ENCODE measurements at places on chromosomes 2 and 18. TPM values are rescaled to one million over a fixed set of nuclear protein-coding genes. Genes with fewer than 3 reads are reported as not detected.

GRCh38 chr2:3356799-3357198 is 20.8 kb downstream of the EIPR1 start:
- DNase-seq: no peak

- no peak for DNase-seq
Observed at GRCh38 chr2:211996857-211997256, 541.7 kb downstream of the ERBB4 start.

Gene B3GNT7
- not detected for total RNA-seq

Gene IL18RAP
- 6.0 TPM for total RNA-seq

GRCh38 chr2:41698678-41699422 is 349.0 kb upstream of the PKDCC start:
- peak; percentile 37 for DNase-seq

GRCh38 chr2:154291511-154291910 is 407.0 kb upstream of the KCNJ3 start:
- no peak for DNase-seq

Gene TEKT4
- not detected for total RNA-seq

DNA sequence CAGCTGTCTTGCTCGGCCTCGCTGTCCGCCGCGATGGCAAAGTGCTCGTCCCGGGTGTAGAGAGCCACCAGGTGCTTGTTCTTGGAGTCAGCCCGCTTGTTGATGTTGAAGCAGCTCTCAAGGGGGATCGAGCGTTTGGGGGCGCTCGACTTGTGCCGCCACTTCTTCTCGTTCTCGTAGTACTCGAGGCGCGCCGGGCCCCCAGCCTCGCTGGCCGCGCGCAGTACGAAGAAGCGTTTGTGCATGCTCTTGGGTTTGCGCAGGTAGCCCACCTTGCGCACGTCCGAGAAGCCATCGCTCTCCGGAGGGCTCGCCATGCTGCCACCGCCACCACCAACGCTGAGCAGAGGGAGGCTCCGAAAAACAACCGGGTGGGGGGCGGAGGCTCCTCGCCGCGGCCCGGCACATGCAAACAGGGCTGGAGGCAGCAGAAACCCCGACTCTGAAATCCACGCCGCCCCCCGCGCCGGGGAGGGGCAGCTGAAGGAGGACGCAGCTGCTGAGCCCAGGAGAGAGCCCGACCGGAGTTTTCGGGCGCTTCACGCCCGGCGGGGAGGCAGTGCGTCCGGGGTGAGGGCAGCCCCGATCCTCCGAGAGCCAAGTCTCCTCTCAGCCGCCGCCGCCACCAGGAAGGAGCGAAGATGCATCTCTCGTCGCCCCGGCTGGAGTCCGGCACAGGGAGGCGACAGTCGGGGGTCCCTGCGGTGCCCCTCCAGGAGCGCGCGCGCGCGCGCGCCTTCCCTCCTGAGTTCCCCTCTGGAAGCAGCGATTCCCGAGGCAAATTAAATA is 1.0 kb downstream of the IRS1 start:
- DNase-seq: peak; percentile 73

GRCh38 chr2:47638430-47638829 is 144.5 kb upstream of the MSH6 start:
- no peak for DNase-seq

DNA sequence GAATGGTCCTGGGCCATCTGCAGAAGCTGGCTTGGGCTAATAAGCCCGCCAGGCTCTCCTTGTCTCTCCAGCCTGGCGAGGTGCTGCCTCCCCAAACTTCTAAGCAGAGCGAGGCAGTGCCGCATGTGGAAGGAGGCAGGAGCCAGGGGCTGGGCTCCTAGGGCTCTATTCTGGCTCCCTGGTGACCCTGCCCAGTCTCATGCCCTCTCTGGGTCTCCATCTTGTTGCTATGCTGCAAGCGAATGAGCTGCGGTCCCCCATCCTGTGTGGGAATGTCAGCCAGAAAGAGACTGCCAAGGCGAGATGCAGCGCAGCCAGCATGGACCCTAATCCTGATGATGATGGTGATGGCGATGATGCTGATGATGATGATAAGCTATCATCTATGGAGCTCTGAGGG is 48.7 kb downstream of the TNS1 start:
- DNase-seq: no peak

GRCh38 chr2:237207646-237208045 is 122.0 kb downstream of the COPS8 start:
- no peak for DNase-seq

Gene NDC80
- total RNA-seq: 81.3 TPM

Gene MRPL33
- total RNA-seq: 54.6 TPM

GRCh38 chr2:219279916-219280516 is 850 bp downstream of the DNAJB2 start:
- DNase-seq: no peak

DNA sequence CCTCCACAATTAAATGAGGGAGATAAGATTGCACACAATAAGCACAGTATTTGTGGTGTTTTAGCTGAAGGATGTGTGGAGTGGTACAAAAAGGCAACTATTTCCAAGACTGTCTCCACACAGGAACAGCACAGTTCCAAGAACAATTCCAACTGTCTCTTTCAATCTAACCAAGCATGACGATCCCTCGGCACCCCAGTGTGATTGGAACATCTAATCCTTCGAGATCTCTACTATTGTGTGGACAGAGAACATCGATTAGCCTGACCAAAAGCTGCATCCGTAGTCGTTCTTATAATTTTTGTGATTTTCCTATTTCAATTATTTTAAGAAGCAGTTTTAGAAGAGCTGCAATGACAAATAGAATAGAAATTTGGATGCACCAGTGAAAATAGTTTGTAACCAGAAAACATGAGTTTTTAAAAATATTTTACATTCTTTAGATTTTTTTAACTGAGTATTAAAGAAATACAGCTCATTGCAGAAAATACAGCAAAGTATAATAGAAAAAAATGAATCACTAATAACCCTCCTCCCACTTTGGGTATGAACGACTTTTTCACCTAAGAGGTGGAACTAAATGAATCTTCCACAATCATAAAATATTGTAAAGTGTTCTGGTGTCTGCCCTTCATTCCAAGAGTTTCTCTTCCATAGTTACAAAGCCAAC is 76.4 kb upstream of the CABLES1 start:
- DNase-seq: no peak

DNA sequence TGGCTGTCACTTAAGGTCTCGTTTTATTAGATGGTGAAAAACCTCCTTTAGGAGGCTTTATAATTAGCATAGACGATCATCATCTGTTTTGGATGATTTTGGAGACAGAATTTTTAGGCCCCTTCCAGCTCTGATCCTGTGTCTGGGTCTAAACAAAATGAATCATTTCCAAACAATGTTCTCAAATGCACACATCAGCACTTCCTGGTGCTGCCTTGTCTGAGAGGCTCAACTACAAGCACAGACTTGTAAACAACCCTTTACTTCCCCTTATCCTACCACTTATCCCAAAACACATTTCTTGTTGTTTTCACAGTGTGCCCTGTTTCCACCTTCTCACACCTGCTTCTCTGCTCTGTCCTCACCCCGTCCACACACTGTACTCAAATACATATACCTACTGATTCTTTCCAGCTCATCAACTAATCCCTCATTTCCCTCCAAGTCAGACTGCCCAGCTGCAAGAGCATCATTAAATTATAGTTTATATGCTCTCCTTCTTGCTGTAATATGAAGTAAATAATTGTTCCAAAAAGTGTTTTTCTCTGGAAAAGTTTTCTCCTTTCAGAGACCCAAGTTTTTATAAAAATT is 71.2 kb upstream of the COL3A1 start:
- DNase-seq: no peak

Gene CD207
- total RNA-seq: not detected

Gene YWHAQ
- 368 TPM for total RNA-seq

DNA sequence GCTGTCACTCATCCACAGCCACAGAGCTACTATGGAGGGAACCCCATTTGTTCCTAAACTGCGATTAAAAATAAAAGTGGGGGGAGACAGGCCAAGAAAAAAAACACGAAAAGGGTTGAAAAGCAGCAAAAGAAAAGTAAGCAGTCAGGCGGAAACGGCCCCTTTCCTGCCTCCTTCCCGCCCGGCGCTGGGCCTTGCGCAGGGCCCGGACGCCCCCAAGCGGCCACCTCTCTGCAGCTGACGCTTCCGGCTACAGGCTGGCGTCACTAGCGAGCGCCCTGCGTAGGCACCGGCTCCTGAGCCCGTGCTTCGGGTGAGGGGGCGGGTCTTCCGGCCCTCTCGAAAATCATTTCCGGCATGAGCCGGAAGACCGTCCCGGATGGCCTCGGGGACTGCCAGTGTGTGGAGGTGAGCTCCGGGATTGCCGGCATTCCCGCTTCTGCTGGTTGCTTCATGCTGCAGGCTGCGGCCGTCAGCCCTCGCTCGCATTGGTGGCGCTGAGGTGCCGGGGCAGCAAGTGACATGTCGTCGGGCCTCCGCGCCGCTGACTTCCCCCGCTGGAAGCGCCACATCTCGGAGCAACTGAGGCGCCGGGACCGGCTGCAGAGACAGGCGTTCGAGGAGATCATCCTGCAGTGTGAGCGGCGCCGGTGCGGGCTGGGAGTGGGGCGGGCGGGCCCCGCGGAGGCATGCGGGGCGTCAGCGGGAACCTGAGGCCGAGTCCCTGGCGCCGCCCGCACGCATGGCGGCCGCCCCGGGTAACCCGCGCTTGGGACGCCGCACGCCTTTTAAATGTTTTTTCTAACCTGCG is at the start of gene ATG16L1:
Gene ATG16L1 (plus strand): TSS at position 368 of the 811 bp plus-strand sequence. CDS start 155 bp downstream, at position 523.
- peak; percentile 97 for DNase-seq

DNA sequence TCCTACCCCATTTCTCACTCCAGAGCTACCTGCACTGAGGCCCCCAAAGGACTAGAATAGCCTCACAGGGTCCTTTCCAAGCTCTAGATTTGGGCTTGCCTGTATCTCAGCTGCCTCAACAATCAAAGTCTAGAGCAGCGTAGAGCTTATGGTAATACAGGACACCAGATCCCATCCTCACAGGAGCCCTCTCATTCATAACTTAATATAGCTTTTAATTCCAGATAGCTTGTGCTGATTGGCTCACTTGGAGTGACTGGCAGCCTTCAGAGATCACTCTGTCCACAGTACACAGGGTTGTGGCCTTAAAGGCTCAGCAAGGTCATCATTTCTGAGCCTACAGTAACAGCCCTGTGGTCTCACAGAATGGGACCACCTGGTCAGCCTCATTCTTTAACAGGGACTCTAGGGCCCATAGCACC is 51.4 kb downstream of the ZFP36L2 start:
- DNase-seq: peak; percentile 45

- DNase-seq: no peak
Observed at GRCh38 chr2:120176526-120176925, 46.7 kb downstream of the TMEM185B start.

GRCh38 chr2:159106109-159106508 is 137.7 kb downstream of the TANC1 start:
- no peak for DNase-seq

Gene DSC3
- total RNA-seq: not detected

- DNase-seq: no peak
Observed at GRCh38 chr18:45783097-45784075, 42.1 kb upstream of the SIGLEC15 start.

- DNase-seq: no peak
Observed at GRCh38 chr2:172671501-172671900, 64.1 kb upstream of the RAPGEF4 start.

All from activated CD8-positive, alpha-beta T cell treated with anti-CD3 and anti-CD28 coated beads for 36 hours (primary cell).